ENCODE measurements at places on chromosomes 4 and X.
A peak's percentile ranks its signal among the peaks of the same experiment; 100 is the strongest.

- peak; percentile 12 for DNase-seq
Observed at GRCh38 chr4:155759372-155760252, 791 bp downstream of the GUCY1B1 start.

DNA sequence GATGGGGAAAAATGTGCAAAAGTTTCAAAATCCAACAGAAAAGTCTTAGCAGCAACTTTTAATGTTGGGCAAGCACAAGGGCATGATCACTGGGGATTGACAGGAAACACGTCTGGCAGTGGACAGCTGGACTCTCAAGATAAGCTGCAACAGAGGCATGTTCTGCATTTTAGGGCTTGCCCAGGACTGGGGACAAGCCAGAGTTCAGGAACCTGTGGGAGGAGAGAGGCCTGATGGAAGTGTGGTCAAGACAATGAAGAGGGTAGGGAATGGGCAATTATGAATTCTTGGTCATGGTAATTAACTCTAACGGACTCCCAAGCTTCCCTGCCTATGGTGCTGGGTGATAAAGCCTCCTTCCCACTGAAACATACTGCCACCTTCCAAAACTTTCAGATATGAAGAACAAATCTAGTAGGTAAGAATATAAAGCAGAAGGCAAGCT is 48.4 kb downstream of the ANXA3 start:
- no peak for DNase-seq

- no peak for DNase-seq
Observed at GRCh38 chr4:2882341-2882740, 38.7 kb downstream of the ADD1 start.

DNA sequence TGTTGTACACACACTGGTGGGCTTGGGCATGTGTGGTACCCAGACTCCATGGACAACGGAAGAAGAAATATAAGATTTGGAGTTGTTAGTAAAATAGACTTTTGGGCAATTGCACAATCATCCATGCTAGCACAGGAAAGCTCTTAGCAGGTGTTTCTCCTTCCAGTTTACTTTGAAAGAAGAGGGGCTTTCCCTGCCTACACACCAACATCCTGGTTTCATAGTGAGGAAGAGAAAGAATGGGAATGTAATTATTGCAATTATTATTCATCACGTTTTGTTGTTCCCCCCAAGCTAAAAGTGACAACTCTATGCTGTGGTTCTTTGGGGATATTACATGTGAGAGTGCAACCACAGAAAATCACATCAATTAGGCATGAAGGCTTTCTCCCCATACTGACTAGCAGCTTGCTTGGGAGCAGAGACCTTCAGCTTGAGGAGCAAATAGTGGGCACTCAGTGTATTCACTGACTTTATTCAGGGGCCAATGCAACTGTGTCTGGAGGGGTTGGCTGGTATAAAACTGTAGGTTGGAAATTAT is 57.2 kb upstream of the PUDP start:
- no peak for DNase-seq

DNA sequence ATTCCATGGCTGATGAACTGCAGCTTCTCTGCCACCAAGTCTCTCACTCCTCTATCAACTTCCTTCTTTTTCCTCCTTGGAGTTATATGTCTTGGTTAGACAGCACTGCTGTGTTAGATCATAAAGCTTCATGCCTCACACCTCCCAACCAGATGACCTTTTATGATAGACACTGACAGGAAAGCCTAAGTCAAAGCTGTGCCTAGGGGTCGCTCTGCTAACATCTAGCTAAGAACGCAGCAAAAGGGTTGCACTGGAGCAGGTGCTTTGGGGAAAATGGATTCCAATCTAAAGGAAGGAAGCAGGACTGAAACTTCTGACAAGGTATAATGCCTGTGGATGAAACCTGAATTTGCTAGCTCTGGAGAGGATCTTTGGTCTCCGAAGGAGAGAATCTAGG is 509.7 kb downstream of the SMARCA1 start:
- no peak for DNase-seq

DNA sequence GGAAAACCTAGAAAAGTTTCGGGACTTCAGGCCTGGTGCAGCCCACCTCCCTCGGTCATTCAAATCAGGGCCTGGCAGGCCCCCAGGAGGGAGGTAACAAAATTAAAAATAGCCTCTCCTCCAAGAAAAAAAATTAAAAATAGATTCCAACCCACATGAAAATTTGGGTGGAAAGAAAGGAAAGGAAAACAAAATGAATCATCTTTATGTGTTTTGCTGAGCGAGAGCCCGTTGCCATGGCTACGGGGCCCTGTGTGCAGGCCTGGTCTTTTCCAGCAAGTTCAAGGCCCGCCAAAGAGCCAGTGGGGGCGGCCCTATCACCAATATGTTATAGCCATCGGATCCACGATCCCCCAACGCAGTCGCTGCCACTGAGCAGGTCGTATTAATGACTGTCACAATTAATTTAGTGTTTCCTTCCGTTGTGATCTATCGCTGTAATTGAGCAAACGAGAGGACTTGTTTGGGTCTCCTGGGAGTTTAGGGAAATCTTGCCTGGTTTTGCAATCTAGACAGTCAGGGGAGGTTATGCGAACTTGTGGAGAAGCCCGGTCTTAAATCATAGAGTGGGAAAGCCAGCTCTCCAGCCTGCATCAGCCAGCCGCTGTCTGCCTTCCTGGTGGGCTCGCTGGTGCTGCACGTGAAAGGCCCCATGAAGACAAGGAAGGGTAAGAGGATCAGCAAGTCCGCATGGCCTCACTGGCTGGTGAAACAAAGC is 452.4 kb downstream of the BCOR start:
- DNase-seq: no peak

GRCh38 chrX:39889704-39890103 is 208.1 kb downstream of the BCOR start:
- no peak for DNase-seq

DNA sequence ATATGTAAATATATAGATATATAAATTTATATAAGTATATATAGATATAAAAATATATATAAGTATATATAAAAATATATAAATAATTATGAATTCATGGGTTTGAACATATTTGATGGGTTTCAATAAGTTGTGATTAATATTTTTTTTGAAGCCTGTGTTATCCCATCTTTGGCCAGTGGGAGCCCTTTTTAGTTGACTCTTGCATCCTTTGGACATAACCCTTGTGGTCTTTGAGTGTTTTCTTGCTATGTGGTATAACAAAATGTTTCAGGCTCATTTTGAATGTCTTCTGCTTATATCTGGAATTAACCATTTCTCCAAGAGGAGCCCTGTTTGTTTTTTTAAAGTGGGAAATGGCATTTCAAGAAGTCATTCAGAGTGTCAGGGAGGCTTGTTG is 15.2 kb downstream of the SNX25 start:
- no peak for DNase-seq

- peak; percentile 2 for DNase-seq
Observed at GRCh38 chrX:102712216-102712966, at the start of gene GPRASP2. Gene GPRASP2, plus strand, starts transcription at chrX:102712448. Its CDS starts 2,422 bp downstream, at chrX:102714870.

GRCh38 chr4:25966171-25966570 is 52.2 kb downstream of the SMIM20 start:
- no peak for DNase-seq

DNA sequence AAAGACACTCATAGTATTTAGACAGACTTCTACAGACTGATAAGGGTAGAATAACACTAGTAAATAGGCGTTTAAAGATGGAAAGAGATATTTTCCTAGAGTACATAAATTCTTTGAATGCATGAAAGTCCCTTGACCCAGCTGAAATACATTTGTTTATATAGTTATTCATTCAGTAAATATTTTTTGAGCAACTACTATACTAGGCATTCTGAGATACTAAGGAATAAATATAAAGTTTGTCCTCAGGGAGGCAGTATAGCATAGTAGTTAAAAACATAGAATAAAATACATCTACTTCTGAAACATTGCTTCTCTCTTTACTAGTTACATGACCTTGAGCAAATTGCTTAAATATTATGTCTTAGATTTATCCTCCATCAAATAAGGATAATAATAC is 27.4 kb downstream of the HMGN5 start:
- DNase-seq: no peak

DNA sequence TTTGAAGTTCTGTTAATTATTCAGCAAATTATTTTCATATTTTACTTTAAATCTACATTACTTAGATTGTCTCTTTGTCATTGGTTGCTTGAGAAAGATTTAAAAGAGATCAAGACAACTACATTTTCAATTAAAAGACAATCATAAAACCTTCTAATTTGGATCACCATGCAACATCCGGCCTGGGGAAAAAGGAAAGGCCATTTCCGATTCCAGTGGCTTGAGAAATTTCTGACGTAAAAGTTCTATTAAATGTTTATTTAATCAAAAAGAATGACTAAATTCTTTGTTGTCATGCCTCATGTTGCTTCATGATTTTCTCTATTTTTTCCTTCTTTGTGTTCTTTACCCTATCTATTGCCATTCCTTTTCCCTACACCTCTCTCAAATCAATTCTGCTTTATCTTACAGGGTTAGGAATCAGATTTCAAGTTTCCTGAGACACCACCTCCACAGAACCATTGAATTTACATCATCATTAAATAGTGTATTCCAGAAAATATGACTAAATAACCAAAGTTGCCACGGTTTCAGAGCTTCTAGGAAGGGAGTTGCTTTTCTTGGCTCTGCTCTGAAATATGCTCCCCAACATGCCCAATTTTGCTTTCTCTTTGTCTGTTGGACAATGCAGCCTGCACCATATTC is 124.6 kb upstream of the ACSL4 start:
- no peak for DNase-seq

DNA sequence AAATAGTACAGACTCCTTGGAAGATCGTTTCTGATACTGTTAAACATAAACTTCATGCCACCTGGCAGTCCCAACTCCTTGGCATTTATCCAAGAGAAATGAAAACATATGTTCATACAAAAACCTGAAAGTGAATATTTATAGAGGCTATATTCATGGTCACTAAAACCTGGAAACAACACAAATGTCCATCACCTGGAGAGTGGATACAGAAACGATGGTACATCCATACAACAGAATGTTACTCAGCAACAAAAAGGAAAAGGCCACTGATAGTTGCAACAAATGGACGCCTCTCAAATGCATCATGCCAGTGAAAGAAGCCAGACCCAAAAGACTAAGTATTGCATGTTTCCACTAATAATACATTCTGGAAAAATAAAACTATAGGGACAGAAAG is 34.0 kb upstream of the SORBS2 start:
- DNase-seq: no peak

DNA sequence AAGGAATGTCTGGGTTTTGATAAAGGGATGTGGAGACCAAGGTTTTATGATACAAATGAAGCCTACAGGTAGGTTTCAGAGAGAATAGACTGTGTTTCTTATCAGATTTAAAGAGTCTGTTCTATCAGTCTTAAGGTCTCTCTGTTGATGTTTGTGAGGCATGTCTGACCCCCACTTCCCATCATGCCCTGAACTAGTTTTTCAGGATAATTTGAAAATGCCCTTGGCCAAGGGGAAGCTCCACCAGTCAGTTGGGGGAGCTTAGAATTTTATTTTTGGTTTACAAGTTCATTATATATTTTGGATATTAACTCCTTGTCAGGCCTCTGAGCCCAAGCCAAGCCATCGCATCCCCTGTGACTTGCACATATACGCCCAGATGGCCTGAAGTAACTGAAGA is 18.6 kb downstream of the C4orf51 start:
- no peak for DNase-seq

GRCh38 chr4:99144070-99144469 is at the start of gene ADH4:
Gene ADH4, minus strand, starts transcription at chr4:99144297. Its CDS starts 75 bp downstream, at chr4:99144222.
- DNase-seq: no peak

DNA sequence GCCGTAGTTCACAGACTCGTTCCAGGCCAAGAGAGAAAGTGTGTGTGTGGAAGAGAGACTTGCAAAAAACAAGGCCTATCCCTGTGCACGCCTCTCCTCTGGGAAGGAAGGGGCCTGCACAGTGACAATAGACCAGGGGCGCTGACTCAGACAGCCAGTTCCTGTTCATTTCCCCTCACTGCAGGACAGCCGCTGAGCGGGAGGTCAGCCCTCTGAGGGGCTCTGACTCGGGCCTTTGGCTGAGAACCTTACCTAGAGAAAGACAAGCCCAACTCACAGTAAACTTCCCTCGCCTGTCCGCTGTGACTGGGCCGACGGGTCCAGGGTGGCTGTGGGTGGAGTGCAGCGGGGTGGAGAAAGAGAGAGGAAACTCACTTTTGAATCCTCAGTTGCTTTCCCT is 52.1 kb downstream of the RTL5 start:
- DNase-seq: no peak

DNA sequence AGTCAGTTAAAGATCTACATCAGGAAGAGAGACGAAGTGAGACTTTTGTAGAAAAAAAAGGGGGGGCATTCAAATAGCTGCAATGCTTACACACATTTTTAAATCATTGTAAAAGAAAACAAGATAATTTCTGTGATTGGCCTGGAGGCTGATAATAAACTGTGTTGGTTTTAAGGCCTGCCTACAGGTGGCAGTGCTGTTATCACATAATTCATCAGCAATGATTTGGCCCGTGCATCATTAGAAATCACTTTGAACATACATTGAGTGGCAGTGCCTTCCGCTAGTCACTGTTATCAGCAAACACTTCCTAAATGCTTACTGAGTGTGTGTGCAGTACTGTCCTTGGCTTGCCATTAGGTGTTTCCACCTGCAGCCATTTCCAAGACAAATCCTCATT is 831.9 kb downstream of the TRIML1 start:
- no peak for DNase-seq

DNA sequence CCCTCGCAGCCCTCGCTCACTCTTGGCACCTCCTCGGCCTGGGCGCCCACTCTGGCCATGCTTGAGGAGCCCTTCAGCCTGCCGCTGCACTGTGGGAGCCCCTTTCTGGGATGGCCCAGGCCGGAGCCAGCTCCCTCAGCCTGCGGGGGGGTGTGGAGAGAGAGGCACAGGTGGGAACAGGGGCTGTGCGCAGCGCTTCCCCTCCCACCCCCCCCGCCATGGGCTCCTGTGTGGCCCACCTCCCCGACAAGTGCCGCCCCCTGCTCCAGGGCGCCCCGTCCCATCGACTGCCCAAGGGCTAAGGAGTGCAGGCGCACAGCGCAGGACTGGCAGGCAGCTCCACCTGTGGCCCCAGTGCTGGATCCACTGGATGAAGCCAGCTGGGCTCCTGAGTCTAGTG is 220.2 kb downstream of the STPG2 start:
- no peak for DNase-seq

DNA sequence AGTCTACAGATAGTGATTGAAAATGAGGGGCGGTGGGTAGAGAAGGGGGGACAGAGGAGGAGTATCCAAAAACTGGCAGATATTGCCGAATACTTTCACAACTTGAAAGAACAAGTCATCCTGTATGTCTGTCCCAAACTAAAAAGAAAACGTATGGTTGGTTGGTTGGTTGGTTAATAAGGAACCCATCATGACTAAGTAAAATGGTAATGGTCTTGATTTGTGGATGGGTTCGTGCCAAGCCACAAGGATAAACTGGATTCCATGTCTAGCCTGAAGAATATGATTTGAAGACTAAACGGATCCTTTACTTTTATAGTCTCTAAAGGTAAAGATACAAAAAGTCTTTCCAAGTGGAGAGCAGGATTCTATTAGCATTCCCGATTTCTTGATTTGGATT is 208.4 kb downstream of the DCLK2 start:
- DNase-seq: no peak

- DNase-seq: no peak
Observed at GRCh38 chrX:12042615-12043014, 95.7 kb upstream of the FRMPD4 start.
